ENCODE measurements at places on chromosomes 3 and 15.
A peak's percentile ranks its signal among the peaks of the same experiment; 100 is the strongest.

DNA sequence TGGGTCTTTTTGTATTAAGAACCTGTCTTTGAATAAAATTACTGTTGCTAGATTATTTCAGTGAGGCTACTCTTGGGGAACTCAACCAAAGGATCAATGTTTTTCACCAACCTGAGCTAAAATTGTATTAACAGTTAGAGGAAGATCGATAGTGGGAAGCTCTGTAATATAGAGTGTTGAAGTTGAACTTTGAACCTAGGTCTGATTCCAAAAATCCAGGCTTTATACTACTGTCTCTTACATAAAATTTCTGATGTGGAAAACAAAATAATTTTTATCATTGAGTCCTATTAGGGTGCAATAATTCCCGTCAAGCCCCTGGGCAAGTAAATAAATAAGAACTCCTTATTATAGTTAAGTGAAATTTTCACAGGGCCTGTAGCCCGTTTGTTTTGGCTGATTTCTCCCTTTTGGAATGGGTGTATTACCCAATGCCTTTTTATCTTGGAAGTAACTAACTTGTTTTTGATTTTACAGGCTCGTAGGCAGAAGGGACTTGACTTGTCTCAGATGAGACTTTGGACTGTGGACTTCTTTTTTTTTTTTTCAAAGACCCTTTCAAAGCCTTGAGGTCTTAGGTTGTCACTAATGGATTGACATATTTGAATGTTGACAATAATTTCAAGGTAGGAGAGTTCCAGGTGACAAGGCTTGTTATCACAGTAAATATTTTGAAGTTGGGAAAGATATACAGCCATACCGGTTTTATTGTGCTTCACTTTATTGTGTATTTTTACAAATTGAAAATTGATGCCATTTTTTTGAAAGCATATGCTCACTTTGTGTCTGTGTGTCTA lies 276.1 kb downstream of the NFKBIZ start:
- DNase-seq = no peak

DNA sequence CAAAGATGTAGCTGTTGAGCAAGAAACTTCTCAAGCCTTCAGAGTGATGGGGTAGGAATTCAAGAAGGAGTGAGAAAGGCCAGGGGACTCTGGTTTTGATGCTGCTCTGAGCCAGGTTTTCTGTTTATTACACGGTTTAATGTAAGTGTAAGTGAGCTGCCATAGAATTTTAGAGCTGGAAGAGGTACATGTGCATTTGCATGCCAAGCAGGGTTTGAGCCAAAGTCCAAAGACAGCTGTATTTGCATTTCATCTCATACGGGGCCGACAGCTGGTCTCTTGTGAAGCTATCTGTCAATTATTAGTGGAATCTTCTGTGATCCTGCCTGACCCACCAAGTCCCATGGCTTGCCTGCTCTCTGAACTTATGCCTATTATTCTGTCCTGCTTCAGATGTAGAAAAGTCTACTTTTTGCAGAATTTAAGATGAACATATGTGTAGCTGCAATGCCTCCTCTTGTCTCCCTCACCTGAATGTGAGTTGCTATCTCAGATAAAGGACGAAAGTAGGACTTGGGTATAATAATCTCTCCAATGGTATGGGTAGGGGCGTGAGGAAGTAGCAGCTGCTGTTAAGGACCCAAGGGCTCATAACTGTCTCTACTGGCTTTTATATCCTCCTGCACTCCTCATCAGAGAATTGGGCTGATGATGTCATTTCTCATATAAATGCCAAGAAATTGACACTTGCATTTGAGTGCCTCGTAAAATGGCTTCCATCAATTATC lies 160.0 kb downstream of the SQOR start:
- peak; percentile 52 for DNase-seq

GRCh38 chr3:2274526-2274925 lies 175.9 kb downstream of the CNTN4 start:
- no peak for DNase-seq

- DNase-seq = no peak
Measured at GRCh38 chr3:177111541-177111949, 85.7 kb downstream of the TBL1XR1 start.

GRCh38 chr3:24303057-24303754 lies 191.4 kb downstream of the THRB start:
- DNase-seq = no peak

DNA sequence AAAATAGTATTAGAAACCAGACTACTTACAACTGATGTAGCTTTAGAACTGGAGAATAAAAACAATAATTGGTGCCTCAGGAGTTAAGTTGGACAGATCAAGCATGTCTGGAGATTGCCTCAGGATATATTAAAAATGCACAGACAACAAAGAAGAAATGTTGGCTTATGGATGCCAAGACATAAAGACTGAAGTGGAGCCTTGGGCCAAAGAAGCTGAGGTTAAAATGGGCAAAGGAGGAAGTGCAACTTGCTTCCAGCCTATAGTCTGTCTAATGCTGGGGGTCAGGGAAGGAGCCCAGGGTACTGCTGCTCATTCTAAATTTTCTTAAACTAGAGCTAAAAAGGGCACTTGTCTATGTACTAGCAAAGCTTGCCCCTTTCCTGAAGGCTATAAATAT lies 77.5 kb downstream of the ESYT3 start:
- DNase-seq = no peak

DNA sequence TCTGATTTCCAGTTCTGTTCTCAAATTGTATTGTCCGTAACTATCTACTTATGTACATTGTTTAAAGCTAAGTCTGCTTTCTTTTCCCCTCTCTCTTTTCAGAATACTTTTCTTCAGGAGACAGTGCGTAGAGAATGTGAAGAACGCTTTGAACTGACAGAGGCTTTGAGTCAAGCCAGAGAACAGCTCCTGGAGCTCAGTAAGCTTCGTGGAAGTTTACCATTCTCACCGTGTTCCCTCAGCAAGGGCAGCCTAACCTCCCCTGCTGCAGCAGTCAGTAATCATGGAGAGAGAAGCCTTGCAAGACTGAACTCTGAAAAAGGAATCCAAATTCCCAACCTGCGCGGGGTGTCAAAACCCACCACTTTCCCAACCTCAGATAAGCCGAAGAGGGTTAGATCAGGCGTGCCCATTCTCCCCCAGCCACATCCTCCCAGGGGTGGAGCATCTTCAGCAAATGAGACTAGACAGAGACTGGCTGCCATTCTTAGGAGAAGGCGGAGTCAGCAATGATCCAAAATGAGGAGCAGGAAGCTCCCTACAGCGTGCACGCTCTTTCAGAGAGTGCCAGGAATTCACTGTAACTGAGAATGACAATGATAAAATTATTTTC lies 114.6 kb downstream of the CCNL1 start:
- no peak for DNase-seq

- DNase-seq = no peak
Measured at GRCh38 chr3:183259087-183259486, 6.0 kb downstream of the B3GNT5 start.

DNA sequence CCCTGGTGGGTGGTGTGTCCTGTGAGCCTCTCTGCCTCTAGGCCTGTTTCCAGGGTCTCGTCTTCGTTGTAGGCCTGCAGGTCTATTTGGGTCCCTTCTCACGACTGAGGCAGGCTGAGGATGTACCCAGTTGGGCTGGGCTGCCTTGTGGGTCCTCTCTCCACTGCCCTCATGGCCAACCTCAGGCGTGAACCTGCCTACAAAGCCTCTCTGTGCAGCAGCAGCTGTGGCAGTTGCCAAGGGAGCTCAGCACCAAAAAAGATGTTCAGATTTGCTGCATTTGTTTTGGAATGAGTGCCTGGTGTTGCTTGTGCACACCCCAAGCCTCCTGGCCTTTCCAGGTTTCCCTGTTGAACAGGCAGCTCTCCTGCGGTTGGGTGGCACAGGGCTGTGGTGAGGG lies 13.4 kb downstream of the KLF13 start:
- no peak for DNase-seq

GRCh38 chr15:74179101-74179841 lies 5.8 kb downstream of the ISLR start:
- no peak for DNase-seq

GRCh38 chr3:52531860-52532516 lies 1.7 kb downstream of the NT5DC2 start:
- no peak for DNase-seq

- DNase-seq = no peak
Measured at GRCh38 chr3:48970586-48970985, 19.5 kb upstream of the P4HTM start.

DNA sequence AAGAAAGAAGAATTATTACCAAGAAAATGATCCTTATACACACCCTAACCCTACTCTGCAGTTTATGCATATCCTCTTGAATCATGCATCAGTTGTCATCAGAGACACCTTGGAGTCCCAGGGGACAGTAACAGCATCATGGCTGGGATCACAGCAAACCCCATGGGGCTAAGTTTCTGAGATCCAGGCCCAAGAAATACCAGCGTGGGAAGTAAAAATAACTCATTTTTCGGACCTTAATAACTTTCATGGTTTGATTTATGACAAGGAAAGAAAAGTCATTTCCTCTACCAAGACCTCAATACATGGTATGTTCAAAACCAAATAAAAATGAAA lies 38.8 kb upstream of the B3GNT5 start:
- DNase-seq = no peak

- no peak for DNase-seq
Measured at GRCh38 chr3:170076715-170077238, 39.0 kb downstream of the GPR160 start.

GRCh38 chr3:14473411-14473891 lies 66.7 kb downstream of the GRIP2 start:
- DNase-seq = no peak

- peak; percentile 1 for DNase-seq
Measured at GRCh38 chr15:29064290-29064689, 178.5 kb downstream of the APBA2 start.

- DNase-seq = no peak
Measured at GRCh38 chr15:40232625-40233070, 6.2 kb upstream of the PAK6 start.

DNA sequence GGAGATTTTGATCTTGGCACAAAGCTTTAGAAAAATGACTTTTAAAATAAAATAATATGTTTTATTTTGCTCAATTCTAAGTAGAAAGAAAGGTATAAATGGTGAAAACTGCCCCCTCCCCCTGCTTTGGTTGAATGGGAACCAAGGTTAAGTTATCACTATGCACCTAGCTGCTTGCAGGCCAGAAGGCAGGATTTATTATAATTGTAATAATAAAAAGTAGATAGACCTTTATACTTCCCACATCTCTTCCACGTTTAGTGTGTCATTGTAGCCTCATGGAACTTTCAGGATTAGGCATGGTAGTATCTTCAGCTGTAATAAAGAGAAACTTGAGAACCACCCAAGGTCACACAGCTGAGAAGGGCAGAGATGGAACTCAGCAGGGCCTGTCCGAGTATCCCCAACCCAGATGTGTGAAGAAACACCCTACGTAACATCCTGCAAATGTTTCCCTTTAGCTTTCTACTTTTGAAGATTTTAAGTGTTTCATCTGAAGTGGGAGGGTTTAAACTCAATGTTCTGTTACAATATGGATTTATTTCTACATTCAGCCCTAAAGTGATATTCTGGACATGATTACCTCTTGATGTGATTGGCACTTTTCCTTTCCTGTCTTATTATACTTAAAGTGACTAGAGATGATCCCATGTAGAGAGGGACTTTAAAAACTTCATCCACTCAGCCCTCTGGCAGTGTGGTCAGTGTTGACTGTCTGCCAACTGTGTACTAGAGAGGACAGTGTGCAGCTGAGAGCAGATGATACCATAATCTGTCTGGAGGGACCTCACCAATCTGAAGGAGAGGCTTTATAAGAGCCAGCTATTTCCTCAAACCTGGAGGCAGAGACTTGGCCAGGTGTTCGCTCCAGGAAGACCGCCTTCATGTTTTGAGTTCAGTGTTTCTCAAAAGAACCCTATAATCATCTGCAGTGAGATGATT lies 282.5 kb upstream of the TRIM42 start:
- no peak for DNase-seq

GRCh38 chr3:39067286-39067685 lies 15.5 kb downstream of the WDR48 start:
- DNase-seq = no peak

DNA sequence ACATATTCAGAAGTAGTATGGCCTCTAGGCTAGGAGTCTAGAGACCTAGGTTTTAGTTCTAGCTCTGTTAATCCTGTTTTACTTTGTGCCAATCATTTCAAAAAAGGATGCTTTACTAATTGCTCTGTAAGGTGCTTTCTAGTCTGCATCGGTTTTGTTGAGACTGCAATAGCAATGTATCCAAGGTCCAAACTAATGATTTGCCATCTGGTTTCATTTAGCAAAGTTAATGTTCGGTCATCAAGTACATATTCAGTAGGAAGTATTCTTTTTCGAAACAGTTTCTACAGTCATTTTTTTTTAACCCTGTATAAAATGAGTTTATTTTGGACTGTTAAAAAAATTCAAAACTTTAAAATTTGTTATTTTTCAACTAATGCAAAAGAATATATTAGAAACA lies 2.0 kb upstream of the GALK2 start:
- DNase-seq = no peak

DNA sequence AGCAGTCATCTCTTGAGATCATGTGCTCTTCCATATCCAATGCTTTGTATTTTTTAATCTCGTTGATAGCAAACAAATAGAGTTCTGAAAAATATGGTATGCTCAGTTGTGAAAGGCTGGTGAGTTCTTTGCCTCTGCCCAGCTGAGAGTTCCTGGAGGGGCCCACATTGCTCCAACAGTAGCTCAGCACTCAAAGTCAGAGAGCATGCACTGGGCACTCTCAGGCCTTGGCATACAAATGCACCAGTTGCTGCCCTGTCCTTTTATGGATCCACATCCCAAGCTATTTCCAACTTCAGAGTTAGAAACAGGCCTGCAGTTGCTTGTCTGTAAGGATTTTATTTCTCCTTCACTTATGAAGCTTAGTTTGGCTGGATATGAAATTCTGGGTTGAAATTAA lies 181.7 kb upstream of the CHRNA7 start:
- DNase-seq = no peak

DNA sequence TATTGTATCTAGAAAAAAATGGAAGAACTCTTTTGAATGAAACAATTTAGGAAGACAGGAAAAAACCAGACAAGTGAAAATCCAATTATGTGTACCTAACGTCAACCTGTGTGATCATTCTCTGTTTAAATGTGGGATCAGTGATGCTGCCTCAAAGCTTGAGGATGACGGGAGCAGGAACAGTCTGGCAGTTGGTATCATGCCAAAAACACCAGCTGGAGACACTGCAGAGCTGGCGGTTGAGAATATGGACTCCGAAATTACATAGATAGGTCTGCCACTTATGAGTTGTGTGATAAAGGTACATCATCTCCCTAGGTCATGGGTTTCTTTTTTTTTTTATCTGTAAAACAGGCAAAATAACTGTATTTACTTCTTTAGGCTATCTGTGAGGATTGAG lies 480.5 kb downstream of the CNTN4 start:
- peak; percentile 81 for DNase-seq

DNA sequence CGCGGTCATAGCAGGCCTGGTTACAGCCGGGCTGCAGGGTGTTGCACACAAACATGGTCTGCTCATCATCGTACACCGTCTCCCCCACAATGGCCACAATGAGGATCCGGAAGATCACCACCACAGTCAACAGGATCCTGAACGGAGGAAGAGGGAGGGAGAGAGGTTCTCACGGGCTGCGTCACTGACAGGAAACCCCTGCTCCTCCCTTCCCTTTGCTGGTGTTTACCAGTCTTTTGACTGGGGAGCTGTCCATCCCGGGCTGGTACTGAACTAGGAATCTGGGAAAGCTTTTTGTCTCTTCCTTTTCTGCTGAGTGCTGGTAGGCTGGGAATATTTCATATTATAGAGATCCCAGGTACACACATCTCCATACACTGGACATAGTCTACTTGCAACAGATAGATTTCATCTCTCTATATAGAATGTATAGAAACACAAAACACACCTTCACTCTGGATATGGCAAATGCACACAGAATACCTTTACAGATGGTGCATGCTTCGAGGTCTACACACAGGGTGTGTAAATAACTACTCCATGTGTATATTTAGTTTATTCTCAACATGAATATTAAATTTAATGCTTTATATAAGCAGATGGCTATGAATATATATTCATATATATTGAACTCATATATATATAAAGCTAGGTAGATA lies 1.4 kb downstream of the GJD2 start:
- DNase-seq = no peak
